ENCODE measurements at places on chromosomes 6 and 20.
A peak's percentile ranks its signal among the peaks of the same experiment; 100 is the strongest.

GRCh38 chr6:113585246-113585645 is 271.9 kb upstream of the MARCKS start:
- no peak for DNase-seq

DNA sequence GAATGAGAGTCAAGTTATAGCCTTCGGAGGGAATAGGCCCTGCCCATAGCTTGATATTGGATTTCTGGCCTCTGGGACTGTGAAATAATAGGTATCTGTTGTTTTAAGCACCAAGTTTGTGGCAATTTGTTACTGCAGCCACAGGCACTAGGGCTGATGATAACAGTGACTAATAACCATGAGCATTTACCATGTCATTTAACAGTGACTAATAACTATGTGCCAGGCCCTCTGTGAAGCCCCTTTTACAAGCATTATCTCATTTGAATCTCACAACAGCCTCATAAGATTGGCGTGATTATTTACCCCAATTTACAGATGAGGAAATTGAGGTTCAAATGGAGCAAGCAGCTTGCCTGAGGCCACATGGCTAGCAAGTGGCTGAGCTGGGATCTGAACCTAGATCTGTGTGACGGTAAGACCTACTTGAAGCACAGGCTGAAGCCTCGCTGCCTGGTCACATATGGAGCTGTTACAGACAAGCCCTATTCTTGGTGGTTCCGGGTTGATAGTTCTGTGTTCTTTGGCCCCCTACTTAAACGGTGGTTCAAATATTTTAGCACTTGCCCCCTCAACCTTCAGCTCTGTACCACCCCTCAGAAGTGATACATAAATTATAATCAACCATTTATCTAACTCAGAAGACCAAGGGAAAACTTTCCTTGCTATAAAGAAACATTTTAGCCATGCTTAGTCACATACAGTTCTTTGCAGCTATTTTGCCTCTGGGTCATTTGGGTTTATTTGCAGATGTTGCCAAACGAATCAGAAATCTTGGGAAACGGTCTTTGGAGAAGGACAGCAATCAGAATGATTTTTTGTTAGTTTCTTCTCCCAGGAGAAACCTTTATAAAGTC is 98.3 kb downstream of the ELOVL5 start:
- no peak for DNase-seq

GRCh38 chr20:1831096-1831495 is 64.1 kb upstream of the SIRPA start:
- no peak for DNase-seq

DNA sequence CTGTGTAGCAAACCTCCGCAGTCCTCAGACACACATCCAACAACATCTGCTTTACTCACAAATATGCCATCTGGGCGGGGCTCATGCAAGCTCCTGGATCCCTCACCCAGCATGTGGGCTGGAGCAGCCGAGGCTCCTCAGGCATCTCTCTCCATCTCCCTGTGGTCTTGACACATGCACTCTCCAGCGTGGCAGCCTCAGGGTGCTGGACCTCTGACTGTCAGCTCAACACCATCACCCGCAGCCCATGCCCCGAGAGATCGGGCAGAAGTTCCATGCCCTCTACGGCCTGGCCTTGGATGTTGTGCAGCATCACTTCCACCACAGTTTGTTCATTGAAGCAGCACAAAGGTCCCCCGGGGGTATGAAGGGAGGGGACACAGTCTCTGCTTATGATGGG is 32.6 kb upstream of the CD93 start:
- DNase-seq: no peak

- DNase-seq: no peak
Measured at GRCh38 chr6:17867880-17868279, 119.6 kb downstream of the KIF13A start.

- DNase-seq: no peak
Measured at GRCh38 chr6:85920782-85921181, 278.1 kb upstream of the SYNCRIP start.

DNA sequence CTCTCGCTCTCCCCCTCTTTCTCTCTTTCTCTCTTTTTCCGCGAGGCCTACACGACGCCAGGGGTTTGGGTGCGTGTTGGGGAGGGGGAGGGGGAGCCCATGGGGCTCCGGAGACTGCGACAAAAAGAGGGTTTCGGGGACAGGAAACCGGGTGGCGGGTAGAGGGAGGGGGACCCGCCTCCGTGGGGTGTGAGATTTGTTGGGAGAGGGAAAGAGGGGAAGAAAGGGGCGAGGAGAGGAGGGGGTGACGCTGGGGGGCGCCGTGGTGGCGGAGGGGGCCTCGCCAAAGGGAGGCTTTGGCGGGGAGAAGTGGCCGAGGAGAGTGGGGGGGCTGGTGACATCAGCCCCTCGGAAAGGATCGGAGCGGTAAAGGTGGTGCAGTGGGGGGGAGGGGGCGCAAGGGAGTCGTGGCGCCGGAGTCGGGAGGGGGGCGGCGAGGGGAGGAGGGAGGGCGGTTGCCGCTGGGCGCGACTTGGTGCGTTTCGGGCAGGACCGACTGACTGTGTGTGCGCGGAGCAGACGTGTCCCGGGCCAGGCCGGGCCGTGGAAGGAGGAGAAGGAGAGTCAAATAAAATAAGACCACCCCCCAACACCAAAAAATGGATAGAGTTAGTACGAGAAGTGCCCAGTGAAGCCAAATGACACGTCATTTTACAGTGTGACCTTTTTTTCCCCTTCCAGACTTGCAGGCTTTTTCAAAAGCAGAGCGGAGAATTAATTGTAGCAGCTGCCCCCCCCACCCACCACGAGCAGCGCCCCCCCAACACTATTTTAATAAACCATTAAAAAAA is 39.8 kb downstream of the GNAS start:
- peak; percentile 87 for DNase-seq

GRCh38 chr6:64238071-64238470 is 602.5 kb downstream of the PHF3 start:
- no peak for DNase-seq

- DNase-seq: no peak
Measured at GRCh38 chr6:134240665-134241431, 77.1 kb downstream of the SGK1 start.

All from thymus (tissue), 14 donors.